ENCODE measurements at places on chromosomes 7 and 10.

DNA sequence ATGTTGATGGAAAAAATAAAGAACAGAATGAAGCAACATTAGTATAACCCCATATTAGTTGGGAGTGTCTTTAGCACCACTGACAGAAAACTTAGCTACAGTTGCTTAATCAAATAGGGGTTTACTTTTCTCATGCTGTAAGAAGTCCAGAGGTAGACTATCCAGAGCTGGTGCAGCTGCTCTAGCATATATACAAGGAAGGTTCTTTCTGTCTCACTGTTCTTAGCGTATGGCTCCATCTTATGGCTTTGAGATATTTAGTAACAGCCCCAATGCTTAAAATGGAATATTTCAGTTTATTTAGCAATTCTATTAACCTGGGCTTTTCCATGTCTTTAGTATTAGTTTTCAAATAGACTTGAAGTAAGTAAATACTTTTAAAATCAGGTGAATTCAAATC lies 15.2 kb upstream of the WNT2 start:
- no peak for DNase-seq

GRCh38 chr10:12063483-12063818 lies 5.3 kb upstream of the DHTKD1 start:
- no peak for DNase-seq

DNA sequence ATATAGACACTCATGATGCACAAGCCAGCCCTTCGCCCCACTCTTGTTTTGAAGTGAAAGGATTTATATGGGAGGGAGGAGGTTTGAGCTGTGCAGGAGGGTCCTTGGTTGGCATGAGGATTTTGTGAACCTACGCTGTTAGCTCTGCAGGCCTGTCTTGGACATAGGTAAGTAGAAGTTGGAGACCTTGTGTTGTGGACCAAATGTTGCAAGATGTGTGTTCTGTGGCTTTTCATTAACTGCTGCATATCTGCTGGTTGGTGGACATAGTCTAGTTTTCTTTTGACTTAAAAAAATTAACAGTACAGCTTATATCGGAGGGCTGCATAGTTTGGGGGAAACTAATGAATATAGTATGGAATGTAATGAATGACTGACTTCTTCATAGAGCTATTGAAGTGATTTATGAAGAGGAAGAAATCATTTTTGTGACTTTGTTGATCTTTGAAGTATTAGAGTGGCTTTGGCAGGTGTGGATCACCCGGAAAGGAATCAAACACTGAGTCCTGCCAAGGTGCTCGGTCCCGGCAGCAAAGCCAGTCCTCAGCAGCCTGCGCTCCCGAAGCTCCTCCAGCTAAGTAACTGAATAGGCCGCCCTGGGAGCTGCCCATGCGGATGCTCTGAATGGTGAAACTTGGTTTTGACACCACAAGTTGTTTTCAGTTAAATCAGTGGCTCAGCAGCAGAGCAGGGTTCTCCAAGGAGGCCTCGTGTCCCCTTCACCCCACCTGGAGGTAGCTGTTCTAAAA lies 3.2 kb downstream of the MGMT start:
- no peak for DNase-seq

GRCh38 chr10:80141696-80142460 lies 9.3 kb downstream of the PLAC9 start:
- no peak for DNase-seq

DNA sequence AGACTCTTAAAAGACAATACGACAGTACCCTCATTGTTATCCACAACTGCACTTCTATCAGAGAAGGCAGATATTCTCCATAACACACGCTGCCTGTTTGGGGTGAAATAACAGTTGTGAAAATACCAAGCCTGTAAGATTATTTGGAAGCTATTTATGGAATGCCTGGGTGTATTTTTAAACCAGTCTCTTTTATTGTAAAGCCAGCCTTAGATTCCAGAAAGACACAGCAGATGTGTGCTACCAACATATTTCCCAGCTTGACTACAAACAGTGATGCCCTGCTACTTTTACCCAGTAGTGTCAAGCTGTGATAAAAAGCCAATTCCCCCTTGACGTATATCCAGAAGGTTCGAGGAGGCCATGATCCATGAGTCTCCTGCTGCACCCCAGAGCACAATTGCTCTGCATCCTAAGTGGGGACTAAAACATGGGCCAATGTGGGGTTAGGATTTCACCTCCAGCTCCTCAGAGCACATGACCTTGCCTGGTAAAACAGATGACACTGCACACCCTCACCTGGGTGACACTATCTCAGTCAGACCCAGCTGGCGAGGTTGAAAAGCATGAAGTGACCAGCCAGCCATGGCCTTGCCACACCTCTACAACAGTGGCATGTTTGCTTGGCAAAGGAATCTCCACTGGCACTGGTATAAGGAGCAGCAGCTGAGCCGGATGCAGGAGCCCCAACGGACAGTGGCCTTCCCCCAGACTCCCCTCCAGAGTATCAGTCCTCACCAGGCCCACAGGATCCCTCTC lies 62.2 kb downstream of the GFRA1 start:
- DNase-seq = no peak

Data from urothelium cell line (cell line).